ENCODE measurements at places on chromosomes 11 and 22. TPM values are rescaled to one million over a fixed set of nuclear protein-coding genes. Genes with fewer than 3 reads are reported as not detected.

DNA sequence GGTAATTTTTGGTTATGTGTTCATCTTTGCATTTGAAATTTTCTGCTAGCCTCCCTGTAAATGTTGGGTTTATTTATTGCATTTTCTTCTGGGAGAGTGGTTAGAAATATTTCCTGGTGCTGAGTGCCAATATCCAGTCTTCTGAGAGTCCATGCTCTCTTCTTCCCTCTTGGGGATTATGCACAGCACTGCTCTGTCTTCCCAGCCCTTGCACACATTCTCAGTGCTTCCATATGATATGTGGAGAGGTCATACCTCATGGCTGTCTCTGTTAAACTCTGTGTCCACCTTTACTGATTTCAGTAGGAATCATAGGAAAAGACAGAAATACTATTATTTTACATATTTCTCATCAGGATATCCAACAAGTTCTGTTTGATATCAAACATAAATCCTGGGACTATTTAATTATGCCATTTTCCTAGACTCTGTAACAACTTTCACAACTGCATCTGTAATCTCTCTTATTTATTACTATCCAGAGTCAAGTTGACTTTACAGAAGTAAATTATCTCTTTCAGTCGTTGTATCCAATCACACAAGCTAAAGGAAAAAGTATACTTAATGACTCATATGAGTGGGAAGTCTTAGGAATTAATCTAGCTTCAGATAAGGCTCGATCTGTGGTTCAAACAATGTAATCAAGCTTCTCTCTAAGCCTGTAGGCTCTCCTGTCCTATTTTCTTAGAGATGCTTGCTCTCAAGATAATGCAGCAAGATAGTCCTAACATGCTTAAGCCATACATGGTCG lies 2.7 kb upstream of the NXPE1 start:
- no peaks in the 10 kb centered on the region for H3K36me3 ChIP-seq
- no peak overlapping the region for H3K27ac ChIP-seq
- DNase-seq, result no peak

- peak overlapping the region; percentile 3 for H3K4me3 ChIP-seq
- peak; percentile 53 for DNase-seq
These were observed 1.7 kb downstream of the MLC1 start for GRCh38 chr22:50083462-50084079.

DNA sequence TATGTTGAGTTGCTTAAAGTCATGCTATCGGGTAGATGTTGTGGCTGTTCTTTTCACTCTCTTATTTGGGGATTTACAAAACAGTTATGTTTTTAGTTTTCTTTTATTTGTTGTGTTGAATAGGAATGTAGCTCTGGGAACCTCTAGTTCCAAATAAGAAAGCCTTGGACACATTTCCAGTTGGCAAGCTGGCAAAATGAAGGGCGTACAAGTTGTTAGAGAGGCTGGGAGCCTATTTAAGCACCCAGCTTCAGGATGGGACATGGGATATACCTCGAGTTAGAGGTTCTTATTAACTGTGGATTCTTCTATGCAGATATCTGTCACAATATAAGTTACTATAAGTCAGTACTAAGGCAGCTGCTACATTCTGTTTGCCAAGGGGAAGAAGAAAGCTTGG lies 22.8 kb downstream of the PPARA start:
- H3K27ac ChIP-seq, result no peak overlapping the region
- peaks cover 10% of the 10 kb centered on the region for H3K36me3 ChIP-seq
- DNase-seq, result no peak
- H3K27me3 ChIP-seq, result no peaks in the 10 kb centered on the region
- H3K4me3 ChIP-seq, result no peak overlapping the region
- peaks cover 25% of the 10 kb centered on the region for H3K4me1 ChIP-seq

DNA sequence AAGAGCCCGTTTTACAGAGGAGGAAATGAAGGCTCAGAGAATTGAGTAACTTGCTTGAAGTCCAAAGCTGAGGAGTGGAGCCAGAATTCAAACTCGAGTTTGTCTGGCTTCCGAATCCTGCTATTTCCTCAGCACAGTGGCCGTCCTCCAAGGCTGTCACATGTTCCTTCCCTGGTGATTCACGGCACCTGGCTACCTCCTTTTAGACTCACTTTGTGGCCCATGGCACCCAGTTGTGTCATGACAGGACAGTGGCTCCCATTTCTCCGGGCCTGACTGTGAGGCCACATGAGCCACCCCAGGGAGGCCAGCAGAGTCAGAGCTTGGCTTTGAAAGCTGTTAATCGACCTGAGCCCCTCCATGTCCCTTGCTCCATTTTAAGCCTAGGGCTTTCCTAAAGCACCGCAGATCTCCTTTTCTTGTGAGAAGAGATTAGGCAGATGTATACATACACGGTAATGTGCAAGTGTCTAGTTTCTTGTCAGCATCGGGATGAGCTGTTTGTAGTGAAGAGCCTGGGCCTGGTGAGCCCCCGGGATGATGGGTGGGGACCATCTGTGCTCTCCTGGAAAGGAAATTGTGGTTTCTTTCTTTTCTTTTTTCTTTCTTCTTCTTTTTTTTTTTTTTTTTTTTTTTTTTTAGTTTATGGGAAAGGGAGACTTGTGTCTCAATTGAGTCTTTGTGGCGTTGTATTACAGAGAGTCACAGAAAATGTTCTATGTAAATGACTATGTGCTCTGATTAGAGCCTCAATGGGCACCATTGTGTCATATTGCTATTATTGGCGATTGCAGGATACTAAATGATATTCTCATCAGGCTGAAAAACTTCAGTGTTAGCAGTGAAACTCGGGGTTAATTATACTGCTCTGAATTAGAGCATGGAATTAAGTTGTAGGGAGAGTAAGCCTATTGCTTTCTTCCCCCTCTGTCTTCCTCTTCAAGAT lies 54.8 kb downstream of the PTPRJ start:
- no peak for DNase-seq
- H3K27ac ChIP-seq, result peak overlapping the region; percentile 68
- no peaks in the 10 kb centered on the region for H3K27me3 ChIP-seq
- peak overlapping the region; percentile 18 for H3K4me3 ChIP-seq

DNA sequence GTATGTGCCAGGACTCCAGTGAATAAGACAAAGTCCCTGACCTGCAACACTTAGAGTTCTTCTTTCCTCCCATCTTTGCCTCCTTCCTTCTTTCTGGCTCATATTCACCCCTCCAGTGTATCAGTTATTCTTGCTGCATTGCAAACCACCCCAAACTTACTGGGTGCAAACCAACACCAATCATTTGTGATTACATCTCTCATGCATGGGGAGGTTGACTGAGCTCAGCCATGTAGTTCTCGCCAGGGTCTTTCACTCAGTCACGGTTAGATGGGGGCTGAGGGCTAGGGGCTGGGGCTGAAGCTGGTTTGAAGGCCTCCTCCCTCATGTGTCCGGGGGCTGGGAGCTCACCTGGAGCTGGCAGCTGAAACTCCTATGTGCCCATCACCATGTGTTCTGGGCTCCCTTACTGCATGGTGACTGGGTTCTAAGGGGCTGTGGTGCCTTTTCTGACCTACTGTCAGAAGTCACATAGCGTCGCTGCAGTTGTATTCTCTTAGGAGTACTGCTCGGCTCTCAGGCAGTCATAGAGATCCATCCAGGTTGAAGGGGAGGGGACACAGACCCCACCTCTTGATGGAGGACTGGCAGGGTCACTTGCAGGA lies 35.0 kb upstream of the CACNG2 start:
- H3K4me1 ChIP-seq, result no peaks in the 10 kb centered on the region
- no peaks in the 10 kb centered on the region for H3K36me3 ChIP-seq
- H3K4me3 ChIP-seq, result no peak overlapping the region
- peak; percentile 52 for DNase-seq
- no peak overlapping the region for H3K27ac ChIP-seq
- H3K27me3 ChIP-seq, result peaks cover 21% of the 10 kb centered on the region

DNA sequence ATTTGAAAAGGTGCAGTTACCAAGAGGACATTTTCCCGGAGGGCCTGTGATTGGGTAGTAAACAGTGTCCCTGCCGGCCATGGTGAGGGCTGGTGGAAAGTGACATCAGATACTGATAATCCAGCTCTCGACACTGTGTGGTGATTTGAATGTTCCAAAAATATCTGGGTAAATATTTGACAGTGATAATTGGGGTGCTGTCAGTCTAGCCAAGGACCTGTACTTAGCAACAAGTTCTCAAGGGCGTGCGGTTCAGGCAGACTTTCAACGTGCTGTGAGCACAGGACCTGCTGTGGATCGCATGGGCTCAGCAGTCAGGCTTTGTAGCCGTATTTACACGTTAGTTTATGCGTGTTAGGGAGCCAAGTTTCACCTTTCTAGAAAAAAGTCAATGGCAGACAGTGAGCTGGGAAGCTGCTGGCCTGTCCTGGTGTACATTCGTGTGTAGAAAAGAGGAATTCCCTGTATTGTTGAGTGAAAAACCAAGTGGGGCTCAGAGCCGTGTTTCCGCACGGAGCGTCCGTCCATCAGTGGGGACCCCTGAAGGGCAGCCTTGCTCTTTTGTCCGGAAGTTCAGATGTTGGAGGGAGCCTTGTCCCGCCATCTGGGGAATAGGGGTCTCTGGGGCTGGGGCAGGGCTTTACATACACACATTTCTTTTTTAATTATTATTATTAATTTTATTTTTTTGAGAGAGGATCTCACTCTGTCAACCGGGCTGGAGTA lies 11.3 kb downstream of the TRMU start:
- no peak overlapping the region for H3K27ac ChIP-seq
- DNase-seq, result no peak
- no peaks in the 10 kb centered on the region for H3K27me3 ChIP-seq
- H3K4me1 ChIP-seq, result no peaks in the 10 kb centered on the region
- H3K4me3 ChIP-seq, result no peak overlapping the region

The C1QTNF5 gene
- not detected for total RNA-seq

The TPST2 gene
- total RNA-seq, result 43.1 TPM

The TMEM45B gene
- not detected for total RNA-seq

Data from natural killer cell treated with Interleukin-12 subunit alpha and Interleukin-12 subunit beta and Interleukin-15 and Interleukin-18, amount 100 ng/mL, for 72 hours (primary cell).